ENCODE measurements at places on chromosomes 6 and 20. TPM values are rescaled to one million over a fixed set of nuclear protein-coding genes. Genes with fewer than 3 reads are reported as not detected.

The OOEP gene
- total RNA-seq: not detected

The ZNF318 gene
- 7.0 TPM for total RNA-seq

The ANKRD6 gene
- total RNA-seq: 3.2 TPM

The FERMT1 gene
- 4.0 TPM for total RNA-seq

The TMEM217 gene
- 7.8 TPM for total RNA-seq

The MYLK2 gene
- 1.4 TPM for total RNA-seq
